ENCODE measurements at places on chromosomes 2 and 18.

DNA sequence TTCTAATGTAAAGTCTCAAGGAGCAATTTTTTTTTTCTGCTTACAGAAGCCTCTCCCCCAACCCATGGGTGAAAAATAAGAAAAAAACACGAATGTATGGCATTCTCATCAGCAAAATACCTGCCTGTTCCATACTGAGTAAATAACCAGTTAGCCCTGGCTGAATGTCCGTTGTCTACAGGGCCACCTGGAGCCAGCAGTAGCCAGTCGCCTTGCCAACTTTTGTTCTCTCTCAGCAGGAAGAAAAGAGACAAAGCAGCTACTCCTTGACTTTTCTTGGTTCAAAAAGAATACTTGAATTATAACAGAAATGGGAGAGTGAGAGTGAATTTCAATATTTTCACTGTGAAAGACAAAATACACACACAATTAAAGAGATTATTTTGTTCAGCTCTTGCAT, 532.9 kb upstream of the CRIM1 start:
- no peak for ATAC-seq

- peak; percentile 62 for ATAC-seq
Observed at GRCh38 chr2:241858206-241859016, at the start of gene PDCD1. PDCD1 (minus strand) TSS chr2:241858894; CDS start chr2:241858838, 56 bp downstream.

GRCh38 chr18:48902023-48902855, 48.5 kb downstream of the SMAD7 start:
- ATAC-seq = peak; percentile 18

DNA sequence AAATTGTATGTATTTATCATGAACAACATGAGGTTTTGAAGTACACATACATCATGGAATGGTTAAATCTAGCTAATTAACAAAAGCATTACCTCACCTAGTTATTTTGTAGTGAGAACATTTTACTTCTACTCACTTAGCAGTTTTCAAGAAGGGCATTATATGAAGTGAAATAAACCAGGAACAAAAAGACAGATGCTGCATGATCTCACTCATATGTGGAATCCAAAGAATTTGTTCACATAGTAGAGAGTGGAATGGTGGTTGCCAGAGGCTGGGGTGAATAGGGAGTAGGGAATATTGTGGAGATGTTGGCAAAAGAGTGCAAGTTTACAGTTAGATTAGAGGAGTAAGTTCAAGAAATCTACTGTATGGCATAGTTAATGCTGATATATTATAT, 292.0 kb downstream of the ASXL3 start:
- ATAC-seq = no peak

DNA sequence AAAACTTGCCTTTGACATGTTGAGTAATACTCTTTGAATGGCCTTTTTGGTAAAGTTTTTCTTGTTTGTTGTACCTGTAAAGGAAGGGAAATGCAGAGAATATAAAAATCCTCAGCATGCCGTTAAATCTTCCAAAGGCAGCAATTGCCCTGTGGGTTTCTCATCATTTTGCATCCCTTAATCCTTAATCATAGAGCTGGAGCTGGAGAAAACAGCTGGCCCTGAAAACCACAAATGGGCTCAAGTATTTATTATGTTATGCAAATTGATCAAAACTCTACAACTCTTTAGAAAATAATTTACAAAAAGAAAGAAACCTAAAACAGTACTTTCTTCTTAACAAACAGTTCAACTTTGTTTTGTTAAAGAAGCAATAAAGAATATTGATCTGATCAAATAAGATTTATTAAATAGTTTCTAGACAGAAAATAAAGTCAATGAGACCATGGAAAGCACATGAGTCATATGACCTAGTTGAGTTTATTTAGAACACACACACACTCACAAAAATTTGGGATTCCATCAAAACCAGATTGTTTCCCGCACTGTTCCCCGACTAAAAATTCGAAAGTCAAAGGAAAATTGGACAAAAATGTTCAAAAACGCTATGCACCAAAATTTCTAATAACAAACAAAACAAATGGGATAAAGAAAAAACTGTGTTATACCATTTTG, 309.0 kb downstream of the GULP1 start:
- ATAC-seq = no peak

DNA sequence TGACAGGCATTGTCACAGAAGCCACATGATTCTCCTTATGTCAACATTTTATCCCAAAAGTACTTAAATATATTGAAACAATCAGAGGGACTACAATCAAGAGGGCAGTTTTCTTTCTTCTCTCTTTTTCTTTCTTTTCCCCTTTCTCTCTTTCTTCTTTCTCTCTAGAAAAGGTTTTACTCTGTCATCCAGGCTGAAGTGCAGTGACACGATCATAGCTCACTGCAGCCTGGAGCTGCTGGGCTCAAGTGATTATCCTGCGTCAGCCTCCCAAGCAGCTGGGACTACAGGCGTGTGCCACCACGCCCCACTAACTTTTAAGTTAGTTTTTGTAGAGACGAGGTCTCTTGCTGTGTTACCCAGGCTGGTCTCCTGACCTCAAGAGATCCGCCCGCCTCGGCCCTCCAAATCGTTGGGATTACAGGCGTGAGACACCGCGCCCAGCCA, 1.0 kb upstream of the PRKD3 start:
- no peak for ATAC-seq

- ATAC-seq = no peak
Observed at GRCh38 chr2:101179982-101180381, 28.8 kb upstream of the TBC1D8 start.

DNA sequence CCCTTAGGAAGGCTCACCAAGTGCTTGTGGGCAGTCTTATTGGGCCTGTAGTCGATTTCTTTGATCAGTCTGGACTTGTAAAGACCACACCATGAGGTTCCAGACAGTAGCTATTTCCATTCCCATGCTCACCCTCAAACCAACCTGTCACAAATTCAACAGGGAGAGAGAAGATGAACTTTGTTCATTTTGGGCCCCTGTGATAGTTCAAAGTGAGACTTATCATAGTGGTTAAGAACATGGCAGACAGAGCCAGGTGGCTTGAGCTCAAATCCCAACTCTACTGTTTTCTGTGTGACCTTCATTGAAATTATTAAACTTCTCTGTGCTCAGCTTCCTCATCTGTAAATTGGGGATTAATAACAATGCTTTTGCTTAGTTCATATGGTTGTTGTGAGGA, 53.9 kb upstream of the CTLA4 start:
- ATAC-seq = no peak

DNA sequence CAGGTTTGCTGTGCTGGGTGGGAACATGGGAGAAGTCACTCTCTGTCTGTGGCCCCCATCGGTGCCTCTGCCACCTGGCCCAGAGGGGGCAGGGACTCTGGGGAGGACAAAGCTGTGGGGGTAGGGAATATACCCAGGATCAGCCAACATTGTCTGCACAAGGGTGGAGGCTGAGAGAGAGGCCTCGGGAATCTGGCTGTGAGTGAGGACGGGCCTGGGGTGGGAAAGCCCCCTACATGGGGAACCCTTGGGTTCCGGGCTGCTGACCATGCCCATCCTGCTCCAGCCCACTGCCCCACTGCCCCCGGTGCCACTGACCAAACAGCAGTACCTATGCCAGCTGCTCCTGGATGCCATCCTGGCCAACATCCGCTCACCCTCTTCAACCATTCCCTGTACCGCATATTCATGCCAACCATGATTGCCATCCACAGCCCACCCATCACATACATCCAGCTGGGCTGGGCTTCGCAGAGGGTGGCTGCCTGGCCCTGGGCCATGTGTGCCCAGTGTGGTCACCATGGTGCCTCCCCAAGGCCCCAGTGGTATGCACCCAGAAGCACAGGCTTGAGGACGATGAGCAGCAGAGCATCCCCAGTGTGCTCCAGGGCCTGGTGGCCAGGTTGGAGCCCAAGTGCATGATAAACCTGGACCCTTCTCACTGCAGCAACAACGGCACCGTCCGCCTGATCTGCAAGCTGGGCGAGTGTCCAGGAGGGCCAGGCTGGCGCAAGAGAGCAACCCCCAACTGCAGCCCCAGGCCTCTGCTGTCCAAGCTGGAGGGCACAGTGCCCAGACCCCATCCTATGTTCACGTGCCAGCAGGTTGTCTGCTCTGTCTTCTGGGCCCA, 6.9 kb upstream of the POTEF start:
- no peak for ATAC-seq

- ATAC-seq = no peak
Observed at GRCh38 chr18:26863122-26863879, 2.2 kb downstream of the AQP4 start.

GRCh38 chr18:42404151-42404550, 449.1 kb downstream of the PIK3C3 start:
- no peak for ATAC-seq

GRCh38 chr2:135150725-135151124, 98.6 kb downstream of the RAB3GAP1 start:
- no peak for ATAC-seq

- no peak for ATAC-seq
Observed at GRCh38 chr2:230738391-230738811, 25.8 kb downstream of the CAB39 start.

All from stimulated activated memory B cell treated with anti-CD40 and anti-IgM and Interleukin-4, amounts not matched to agents 10 μg/mL and 1 μg/mL and 100 μg/mL, for 72 hours (primary cell).